ENCODE measurements at places on chromosomes 4 and X.

DNA sequence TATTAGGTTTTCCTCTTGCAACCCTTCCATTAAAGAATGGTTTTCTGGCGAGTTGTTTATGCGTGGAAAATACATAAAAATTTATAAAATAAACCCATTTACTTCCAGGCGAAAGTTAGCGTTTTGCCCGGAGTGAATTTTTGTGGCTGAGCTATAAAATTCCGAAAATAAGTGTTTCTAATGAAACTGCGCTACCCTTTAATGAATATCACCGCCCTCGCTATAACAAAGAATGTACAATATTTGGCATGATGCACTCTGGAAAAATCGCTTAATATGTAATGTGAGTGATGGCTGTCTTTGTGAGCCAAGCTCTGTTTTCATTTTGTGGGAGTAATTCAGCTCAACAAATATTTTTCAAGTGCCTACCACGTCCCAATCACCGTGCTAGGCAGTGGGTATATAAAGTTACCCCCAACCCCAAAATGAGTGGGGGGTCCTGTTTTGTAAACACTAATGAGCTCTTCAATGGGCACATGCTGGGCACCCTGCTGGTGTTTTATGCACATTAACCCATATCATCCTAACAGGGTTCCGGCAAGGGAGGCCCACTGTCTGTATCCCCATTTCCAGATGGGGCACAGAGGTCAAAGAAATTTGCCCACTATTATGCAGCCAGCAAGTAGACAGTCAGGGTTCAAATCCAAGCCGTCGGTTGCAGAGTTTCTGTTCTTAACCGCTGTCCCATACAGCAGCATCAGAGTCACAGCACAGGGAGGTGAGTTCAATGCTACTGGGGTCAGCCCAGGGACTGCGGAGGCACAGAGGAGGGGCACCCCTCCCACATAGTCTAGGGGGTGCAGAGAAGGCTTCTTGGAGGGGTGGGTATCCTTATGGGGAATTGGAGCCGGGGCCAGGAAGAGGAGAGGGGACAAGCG lies 65.7 kb upstream of the STX18 start:
- no peak for DNase-seq

DNA sequence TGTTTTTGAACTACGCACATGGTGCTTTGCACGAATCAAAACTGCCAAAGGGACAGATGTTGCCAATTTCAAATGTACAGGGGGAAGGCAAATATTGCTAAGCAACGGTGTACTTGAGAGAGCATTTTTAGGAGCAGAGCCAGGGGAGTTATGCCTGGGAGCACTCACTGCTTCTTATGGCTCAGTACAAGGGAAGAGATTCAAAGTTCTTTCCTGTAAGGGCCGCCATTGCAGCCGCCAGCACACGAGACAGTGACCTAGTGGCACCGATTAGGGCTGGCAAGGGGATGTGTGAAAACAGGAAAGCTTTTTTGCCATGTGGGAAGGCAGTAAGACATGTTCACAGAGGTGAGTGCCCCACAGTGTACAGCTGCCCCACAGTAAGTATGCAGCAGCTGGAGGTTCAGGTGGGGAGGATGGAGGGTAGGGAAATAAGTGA lies 133.8 kb downstream of the AFF1 start:
- DNase-seq = no peak

- no peak for DNase-seq
Measured at GRCh38 chrX:323721-324628, 5.4 kb upstream of the GTPBP6 start.

DNA sequence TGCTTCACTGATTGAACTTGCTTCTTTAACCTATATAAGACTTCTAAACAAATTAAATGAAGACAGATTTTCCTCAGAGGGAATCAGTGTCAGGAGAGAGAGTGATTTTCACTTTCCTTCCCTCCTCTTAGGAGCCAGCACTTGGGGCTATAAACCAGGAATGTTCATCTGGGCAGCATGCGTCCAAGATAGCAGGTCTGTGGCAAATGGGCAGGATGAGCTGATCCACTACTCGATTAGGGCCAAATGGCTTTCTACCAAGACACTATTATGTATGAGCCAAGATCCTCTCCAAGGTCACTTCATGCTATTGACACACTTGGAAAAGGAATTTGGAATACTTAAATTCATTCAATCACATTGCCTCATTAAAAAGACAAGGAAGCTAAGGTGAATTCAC lies 203.9 kb upstream of the GRID2 start:
- no peak for DNase-seq

GRCh38 chr4:26406346-26406975 lies 83.8 kb downstream of the CCKAR start:
- no peak for DNase-seq

- DNase-seq = no peak
Measured at GRCh38 chrX:19121466-19121865, 802 bp downstream of the ADGRG2 start.

- no peak for DNase-seq
Measured at GRCh38 chr4:168386002-168386401, 67.5 kb upstream of the DDX60 start.

GRCh38 chr4:21946858-21947257 lies 1.7 kb downstream of the KCNIP4 start:
- DNase-seq = no peak

GRCh38 chr4:81756973-81757372 lies 285.3 kb upstream of the RASGEF1B start:
- no peak for DNase-seq

DNA sequence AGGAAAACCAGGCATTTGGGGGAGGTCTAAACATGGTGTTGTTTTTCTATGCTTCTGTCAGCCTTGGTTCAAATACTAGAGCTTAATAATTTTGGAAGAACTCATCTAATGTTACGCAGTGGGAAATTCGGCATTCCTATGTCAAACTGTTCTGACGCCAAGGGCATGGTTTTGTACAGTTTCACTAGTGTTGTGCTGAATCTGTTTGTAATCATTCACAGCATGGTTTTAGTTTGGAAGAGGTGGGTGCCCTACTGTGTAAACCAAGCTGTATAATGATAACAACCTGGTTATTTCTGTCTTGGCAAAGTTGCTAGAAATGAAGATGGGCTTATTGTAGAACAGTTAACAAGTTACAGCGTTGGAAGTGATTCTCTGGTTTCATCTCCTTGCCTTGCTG lies 5.2 kb downstream of the DDX3X start:
- DNase-seq = no peak

DNA sequence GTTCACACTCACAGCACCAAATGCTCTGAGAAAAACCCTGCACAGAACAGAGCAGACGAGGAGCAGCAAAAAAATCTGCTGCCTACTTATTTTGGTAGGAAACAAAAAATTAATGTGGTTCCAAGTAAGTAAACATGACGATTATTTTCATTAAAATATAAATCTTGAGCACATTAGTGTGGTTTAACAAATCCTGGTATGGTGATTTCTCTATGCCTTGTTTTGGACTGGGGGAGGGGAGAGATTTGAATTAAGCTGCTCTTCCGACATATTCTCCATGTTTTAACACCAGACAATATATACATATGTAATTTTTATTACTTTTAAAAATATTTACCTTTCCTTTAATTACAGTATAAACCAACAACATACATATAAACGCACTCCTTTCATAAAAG lies 1.8 kb downstream of the CAMK2D start:
- no peak for DNase-seq

DNA sequence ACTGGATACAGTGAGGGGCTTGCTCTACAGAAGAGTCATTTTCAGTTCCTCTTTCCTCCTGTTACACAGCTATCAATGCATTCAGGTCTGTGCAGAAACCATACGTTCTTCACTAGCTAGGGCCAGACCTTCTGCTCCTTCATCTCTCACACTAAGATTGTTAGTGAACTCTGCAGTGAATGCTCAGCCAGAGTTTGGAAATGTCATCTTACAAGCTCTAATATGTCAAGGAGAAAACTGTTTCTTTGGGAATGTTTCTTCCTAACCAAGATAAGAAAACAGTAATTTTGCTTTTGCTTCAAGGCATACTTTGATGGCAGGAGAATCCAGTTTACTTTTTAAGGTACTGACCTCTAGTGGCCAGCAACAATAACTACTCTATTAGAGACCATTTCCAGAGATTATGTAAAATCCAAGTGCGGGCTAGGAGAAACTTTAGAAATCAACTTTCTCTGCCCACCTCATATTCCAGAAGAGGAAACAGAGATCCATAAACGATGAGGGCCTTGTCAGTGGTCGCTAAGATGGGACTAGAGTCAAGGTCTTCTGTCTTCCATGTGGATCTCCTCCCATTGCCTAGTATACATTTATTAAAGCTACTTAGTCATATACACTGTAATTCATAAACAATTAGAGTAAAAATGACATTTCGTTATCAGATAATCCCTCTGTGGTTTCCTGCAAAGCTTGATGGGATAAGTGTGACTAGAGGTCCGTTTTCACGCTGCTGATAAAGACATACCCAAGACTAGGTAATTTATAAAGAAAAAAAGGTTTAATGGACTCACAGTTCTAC lies 12.1 kb upstream of the CC2D2A start:
- DNase-seq = peak; percentile 36

DNA sequence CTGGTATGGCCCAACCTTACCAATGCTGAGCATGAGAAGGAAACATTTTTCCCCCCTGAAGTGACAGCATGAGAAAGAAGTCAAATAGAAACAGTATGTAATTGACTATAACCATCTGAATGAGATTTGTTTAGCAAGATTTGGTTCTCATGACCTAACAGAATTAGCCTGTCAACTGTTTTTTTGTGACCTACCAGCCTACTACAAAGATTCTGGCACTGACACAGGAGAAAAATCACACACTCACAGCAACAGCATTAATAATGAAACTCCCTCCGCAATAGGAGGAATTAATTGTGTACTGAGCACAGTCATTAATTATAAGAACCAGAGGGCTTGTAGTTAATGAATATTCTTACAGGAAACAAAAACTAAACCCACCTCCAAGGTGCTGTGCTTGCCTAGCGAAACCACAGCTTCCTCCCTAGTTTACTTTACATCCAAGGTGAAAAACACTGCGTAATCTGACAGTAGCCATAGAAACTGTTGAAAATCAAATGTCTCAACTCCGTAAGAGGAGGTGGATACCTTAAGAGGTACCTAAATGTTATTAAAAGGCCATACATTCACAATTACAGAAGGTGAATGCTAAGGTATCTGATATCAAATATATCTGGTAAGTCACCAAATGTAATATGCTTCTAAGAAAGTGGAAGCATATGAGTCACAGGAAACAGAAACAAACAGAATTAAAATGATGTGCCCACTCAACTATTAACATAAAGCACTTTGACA lies 34.9 kb downstream of the MMRN1 start:
- DNase-seq = no peak

GRCh38 chr4:123476089-123476488 lies 79.5 kb downstream of the SPRY1 start:
- DNase-seq = no peak

DNA sequence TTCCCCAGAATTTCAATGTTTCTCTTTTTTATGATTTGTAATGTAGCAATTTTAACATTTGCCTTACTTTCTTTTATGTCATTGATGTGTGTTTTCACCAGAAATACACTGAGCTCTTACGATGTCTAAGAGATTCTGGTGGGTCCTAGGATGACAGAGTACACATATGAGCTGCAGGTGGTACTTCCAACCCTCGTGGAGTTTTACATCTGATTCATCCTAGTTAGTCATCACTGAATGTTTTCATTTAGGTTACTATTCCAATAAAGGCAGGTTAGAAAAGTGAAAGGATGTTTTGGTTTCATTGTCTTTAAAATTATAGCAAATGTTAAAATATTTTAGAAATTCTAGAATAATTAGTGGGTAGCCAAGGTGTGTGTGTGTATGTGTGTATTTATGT lies 605.9 kb downstream of the ADGRL3 start:
- DNase-seq = no peak

DNA sequence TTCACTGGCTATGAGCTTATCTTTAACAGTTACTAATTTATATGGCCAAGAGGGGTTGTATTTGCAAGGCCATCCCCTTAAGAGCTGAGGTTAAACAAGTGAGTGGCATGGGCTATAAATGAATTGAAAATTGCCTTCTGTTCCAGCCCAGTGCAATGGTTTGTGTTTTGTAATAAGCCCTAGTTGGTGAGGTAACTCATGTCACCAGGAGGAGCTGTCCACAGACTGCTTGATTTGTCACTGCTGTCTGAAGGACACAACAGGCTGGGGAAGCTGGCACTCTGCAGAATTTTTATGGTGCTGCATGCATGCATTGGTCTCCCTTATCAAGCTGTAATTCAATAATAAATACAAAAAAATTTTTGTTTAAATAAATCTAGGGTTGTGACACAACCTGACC lies 223.8 kb downstream of the IL1RAPL2 start:
- DNase-seq = no peak

DNA sequence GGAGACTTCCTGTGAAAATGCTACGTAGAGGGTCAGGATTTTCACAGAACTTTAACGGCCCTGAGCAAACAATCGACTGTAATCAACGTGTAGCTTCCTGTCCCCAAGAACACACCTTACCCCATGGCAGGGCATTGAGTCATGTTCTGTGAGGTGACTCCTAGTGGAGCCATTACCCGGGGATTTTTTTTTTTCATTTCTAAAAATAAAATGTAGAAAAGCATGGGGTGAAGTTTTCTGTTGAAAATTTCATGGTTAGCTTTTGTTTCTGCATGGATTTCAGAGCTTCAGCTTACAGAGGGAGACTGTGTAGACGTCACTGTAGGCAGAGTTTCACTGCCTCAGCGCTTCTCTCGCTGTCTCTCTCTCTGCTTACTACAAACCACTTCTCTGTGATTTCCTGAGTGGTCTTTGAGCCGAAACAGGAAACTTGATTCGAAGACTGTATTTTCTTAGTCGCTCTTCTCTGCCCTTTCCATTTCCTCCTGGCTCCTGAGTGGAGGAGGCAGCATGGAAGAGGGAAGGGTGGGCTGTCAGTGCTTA lies 111.7 kb downstream of the NFKB1 start:
- no peak for DNase-seq

GRCh38 chr4:74968456-74969164 lies 35.7 kb downstream of the PARM1 start:
- no peak for DNase-seq

GRCh38 chrX:55867708-55868107 lies 150.2 kb downstream of the RRAGB start:
- no peak for DNase-seq

DNA sequence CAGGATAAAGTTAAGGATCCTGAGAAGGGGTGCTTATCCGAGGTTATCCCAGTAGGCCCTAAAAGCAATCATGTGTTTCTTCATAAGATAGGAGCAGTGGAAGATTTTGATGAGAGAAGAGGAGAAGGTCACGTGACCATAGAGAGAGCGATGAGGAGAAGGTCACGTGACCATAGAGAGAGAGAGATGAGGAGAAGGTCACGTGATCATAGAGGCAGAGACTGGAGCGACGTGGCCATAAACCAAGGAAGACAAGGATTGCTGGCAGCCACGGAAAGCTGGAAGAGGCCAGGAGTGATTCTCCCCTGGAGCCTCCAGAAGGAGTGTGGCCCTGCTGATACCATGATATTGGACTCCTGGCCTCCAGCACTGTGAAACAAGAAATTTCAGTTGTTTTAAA lies 38.4 kb upstream of the ZNF518B start:
- no peak for DNase-seq

GRCh38 chr4:26217961-26218676 lies 102.7 kb upstream of the RBPJ start:
- peak; percentile 43 for DNase-seq

DNA sequence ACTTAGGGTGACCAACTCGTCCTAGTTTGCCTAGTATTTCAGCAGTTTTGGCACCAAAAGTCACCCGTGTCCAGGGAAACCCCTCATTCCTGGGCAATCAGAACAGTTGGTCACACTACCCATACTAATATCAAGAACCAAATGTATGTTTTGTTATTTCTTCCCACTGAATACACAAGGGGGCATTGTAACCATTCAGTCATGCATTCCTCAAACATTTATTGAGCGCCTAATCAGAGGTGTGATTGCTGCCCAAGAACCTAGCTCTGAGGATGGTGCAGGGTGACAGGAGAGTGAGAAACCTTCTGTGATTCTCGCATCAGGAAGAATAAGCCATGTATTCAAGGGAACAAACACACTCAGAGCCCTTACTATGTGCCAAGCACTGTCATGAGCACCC lies 69.8 kb upstream of the RAI2 start:
- no peak for DNase-seq

Measured in memory B cell (primary cell).